ENCODE measurements at places on chromosomes 2 and 18.
A peak's percentile ranks its signal among the peaks of the same experiment; 100 is the strongest.

DNA sequence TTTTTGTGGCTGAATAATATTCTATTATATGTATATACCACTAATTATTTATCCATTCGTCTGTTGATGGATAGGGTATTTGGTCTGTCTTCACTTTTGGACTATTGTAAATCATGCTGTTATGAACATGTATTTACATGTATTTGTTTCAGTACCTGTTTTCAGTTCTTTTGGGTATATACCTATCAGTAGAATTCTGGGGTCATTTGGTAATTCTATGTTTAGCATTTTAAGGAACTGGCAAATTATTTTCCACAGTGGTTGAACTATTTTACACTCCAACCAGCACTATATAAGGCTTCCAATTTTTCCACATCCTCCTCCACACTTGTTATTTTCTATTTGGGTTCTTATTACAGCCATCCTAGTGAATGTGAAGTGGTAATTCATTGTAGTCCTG lies 12.4 kb upstream of the TANK start:
- no peak for DNase-seq

GRCh38 chr18:61808286-61808685 lies 84.5 kb downstream of the RNF152 start:
- DNase-seq, result no peak

- DNase-seq, result no peak
Measured at GRCh38 chr2:105858868-105859693, 114.4 kb downstream of the NCK2 start.

GRCh38 chr2:239275847-239276831 lies 124.7 kb downstream of the HDAC4 start:
- no peak for DNase-seq

- DNase-seq, result no peak
Measured at GRCh38 chr2:157269922-157270321, 12.4 kb downstream of the GALNT5 start.

DNA sequence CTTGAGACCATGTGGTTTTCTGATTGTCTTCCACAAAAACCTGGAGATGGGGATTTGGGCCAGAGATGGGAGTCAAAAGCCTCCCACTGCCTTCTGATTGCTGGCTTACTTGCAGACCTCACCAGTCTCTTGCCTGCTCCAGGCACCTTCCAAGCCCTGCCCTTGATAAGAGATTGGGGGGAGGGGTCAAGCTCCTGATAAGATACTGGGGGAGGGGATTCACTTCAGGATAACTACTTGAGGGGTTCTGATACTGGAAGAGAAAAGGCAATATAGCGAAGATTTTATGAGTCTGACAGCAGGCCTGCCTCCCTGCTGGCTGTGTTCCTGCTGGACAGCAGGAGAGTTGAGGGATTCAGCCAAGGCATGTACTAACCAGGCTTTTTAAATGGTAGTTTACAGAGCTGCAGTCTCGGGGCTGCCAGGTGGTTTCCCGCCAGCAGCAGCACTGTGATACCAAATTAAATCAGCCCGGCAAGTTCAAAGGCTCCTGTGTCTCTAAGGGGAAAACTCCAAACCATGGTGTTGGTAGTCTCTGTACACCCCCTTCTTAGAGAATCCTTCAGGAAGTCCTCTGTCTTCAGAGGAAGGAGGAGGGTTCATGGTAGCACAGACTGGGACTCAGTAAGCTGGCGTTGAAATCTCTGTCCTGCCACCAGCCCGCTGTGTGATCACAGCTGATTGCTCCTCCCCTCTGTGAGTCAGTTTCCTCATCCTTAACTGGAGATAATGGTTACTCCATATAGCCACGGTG lies 58.3 kb downstream of the FBXO36 start:
- DNase-seq, result no peak

DNA sequence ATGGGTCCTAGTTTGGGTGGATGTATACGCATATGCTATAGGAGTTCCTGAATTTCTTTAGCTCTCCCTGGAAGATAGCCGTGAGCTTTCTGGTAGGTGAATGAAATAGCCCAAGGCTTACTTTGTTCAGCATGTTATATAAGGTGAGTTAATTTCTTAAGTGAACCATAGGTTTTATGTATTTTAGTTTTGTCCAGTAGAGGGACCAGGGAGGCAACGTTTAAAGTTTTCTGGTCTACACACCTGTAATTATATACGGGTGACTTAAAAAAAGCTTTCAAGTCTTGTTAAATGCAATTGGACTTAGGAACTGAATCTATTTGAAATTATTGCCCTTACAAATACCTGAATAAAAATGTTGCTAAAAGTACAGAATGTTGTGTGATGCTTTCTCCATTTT lies 402.5 kb upstream of the DDX18 start:
- DNase-seq, result no peak

DNA sequence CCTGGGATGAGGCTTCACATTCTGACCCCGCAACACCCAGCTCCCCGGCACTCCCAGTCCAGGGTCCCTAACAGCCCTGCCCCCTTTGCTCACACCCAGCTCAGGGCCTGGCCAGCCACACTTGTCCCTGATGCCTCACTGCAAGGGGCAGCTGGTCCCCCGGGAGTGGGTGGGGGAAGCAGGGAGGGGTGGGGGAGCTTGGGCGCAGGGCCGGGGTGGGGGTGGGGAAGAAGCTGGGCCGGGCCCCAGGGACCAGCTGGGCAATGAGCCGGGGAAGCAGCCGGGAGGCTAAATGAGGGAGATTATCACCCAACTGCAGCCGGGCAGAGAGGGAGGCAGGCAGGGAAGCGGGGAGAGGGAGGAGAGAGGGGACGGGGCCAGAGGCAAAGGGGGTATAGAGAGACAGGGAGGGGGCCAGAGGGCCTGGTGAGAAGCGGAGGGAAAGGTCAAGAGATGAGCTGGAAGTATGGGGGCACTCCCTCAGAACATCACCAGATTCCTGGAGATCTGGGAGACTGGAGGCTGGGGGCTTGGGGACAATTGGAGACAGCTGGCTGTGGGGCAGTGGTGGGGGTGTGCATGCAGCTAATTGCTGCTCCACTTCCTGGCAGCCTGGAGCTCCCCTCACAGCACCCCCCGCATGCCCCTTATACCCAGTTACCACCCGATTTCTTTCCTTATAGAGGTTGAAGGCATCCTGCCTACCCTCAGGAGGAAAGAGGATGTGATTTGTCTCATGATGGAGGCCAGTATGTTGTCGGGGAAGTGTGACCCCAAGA lies 2.5 kb upstream of the ASIC4 start:
- no peak for DNase-seq

GRCh38 chr2:239341840-239342239 lies 59.0 kb downstream of the HDAC4 start:
- DNase-seq, result no peak

- DNase-seq, result no peak
Measured at GRCh38 chr2:18790509-18791171, 201.3 kb upstream of the NT5C1B start.

DNA sequence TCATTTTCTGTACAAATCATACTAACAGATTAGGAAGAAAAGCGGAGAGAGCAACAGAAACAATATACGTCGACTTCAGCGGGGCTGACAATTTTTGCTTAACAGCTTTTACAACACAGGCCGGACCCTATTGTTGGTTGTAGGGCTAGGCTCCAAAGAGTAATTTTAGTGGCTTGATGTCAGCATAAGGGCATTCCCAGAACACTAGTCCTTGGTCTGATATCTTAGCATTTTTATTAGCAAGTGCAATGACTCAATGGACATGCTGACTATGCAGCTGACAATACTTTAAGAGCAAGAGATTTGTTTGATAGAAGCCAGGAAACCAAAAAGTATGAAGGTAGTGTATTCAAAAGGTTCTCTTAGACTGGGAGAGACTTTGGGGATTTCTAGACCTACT lies 209.9 kb downstream of the LNPK start:
- no peak for DNase-seq

- no peak for DNase-seq
Measured at GRCh38 chr2:134501476-134502091, 217.2 kb downstream of the TMEM163 start.

DNA sequence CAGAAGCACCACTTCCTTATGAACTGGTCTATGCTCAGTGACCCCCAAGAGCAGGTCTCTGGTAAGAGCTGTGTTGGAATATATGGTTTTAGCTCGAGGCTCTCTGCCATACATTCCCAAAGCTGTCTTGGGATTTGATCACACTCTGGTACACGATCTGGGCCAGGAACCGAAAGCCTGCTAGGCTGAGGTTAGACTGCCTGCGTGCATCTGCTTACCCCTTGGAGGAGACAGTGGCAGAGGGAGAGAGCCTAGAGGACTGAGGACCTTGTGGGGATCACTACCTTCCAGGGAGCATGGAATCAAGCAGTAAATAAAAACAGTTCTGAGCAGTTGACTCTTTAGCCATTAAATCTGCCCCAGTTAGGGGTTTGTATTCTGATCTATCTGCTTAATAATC lies 63.7 kb downstream of the ZNF532 start:
- DNase-seq, result no peak

- no peak for DNase-seq
Measured at GRCh38 chr18:76791106-76791505, 31.3 kb upstream of the ZNF236 start.

- DNase-seq, result no peak
Measured at GRCh38 chr18:75208155-75208835, 644 bp downstream of the PTGR3 start.

- DNase-seq, result no peak
Measured at GRCh38 chr2:147862859-147863516, 18.2 kb downstream of the ACVR2A start.

DNA sequence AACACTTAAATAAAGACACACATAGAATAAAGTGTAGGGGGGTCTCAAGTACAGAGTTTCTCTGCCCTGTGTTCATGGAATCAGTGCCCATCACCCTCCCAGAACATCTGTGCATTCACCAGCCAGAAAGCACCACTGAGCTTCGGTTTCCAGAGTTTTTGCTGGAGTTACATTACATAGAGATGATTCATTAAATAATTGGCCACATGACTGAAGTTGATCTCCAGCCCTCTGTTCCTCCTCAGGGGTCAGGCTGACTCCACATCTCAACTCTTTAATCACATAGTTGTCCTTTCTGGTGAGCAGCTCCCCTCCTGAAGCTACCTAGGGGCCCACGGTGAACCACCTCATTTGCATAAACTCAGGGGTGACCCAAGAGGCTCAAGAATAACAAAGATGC lies 129.8 kb downstream of the METTL4 start:
- DNase-seq, result no peak

DNA sequence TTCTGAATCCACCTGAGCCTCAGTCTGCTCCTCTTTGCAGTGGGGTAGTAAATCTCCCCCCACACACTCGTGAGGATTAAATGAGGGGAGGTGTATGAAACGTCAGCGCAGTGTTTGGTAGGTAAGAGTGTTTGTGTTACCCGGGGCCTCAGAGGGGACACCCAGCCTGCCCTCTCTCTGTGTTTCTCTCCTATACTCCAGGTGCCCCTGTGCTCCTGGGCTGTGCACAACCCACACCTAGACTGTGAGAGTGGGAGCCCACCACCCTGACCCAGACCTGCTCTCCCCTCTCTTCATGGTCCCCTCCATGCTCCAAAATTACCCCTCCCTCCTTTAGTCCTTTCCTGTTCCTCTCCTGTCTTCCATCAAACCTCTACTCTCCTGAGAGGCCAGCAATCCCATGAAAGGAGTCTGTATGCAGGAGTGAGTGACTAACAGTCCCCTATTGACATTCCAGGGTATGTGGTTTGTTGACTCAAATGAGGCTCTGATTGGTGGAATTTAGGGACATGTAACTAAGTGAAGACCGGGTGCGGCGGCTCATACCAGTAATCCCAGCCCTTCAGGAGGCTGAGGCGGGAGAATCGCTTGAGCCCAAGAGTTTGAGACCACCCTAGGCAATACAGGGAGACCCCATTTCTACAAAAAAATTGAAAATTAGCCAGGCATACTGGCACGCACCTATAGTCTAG lies 10.4 kb downstream of the CIB4 start:
- no peak for DNase-seq

GRCh38 chr2:196440413-196440812 lies 199.1 kb upstream of the CCDC150 start:
- DNase-seq, result no peak

DNA sequence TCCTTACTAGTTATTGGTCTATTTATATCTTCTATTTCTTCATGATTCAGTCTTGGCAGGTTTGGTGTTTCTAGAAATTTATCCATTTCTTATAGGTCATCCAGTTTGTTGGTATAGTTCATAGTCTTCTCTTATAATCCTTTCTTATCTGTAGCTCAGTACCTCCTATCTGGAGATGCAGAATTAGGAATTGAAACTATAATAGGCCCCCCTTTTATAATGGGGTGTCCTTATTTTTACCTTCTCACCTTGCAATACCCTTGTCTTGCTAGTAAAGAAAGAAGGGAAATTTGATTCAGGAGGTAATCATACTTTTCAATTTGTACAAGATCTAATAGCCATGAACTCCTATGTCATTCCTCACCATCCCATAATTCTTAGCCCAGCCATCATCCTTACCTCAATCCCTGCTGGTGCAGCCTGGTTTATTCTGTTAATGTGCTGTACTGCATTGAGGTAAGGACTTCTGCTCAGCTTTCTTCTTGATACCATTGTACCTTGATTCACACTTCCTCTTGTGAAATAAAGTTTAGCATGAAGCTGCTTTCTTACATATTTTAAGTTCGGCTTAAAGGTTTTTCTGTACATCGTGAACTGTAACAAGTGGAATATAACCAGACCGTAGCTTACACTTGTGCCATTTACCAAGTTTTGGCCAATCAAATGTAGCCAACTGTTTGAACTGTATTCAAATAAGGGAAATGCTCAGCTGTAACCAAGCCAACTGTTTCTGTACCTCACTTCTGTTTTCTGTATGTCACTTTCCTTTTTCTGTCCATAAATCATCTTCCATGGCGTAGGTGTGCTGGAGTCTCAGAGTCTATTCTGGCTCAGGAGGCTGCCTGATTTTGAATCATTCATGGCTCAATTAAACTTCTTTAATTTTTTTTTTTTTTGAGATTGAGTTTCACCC lies 40.1 kb upstream of the PTH2R start:
- no peak for DNase-seq

- no peak for DNase-seq
Measured at GRCh38 chr2:62475172-62476011, 30.6 kb downstream of the TMEM17 start.

GRCh38 chr2:103859238-103859637 lies 994.7 kb upstream of the POU3F3 start:
- no peak for DNase-seq

- DNase-seq, result peak; percentile 67
Measured at GRCh38 chr2:45610281-45611019, 617 bp downstream of the SRBD1 start.

DNA sequence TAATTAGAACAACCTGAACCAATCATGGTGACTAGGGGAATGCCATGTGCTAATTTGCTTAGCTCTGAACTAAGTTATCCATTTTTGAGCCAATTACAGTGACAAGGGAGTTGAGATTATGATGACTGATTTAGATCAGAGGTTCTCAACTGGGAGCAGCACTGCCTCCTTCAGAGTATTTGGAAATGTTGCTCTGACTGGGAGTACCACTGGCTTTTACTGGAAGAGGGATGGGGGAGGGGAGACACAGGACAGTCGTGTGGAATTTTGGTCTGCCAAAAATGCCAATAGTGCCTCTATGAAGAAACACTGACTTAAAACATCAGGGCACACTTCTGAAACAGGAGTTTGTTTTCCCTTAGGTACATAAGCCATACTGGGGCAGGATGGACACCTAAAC lies 48.1 kb upstream of the VPS54 start:
- no peak for DNase-seq

GRCh38 chr2:112183327-112184025 lies 45.3 kb downstream of the FBLN7 start:
- DNase-seq, result no peak
